Stomach (tissue), 19 donors: ENCODE measurements at places on chromosomes 5 and 9. TPM values are rescaled to one million over a fixed set of nuclear protein-coding genes. Genes with fewer than 3 reads are reported as not detected.

The OR2Y1 gene
- not detected for polyA plus RNA-seq

The MAMDC2 gene
- polyA plus RNA-seq = 7.0 TPM

The LCN9 gene
- polyA plus RNA-seq = not detected

The RMI1 gene
- 3.3 TPM for polyA plus RNA-seq

The PRSS3 gene
- polyA plus RNA-seq = 68.1 TPM

The TLX3 gene
- polyA plus RNA-seq = not detected

The OMD gene
- 0.56 TPM for polyA plus RNA-seq

The ZNF454 gene
- polyA plus RNA-seq = 0.61 TPM

The CTNND2 gene
- polyA plus RNA-seq = 3.4 TPM

The ARL14EPL gene
- not detected for polyA plus RNA-seq

The C1QTNF2 gene
- 1.7 TPM for polyA plus RNA-seq

The LCN15 gene
- polyA plus RNA-seq = not detected

The KCNV2 gene
- polyA plus RNA-seq = not detected

The PDE8B gene
- polyA plus RNA-seq = 1.4 TPM

The GABBR2 gene
- polyA plus RNA-seq = 0.06 TPM

GRCh38 chr9:121656941-121657470 lies 5.6 kb downstream of the DAB2IP start:
- DNase-seq = no peak

- DNase-seq = no peak
Measured at GRCh38 chr5:181045316-181045715, 5.2 kb downstream of the BTNL9 start.

DNA sequence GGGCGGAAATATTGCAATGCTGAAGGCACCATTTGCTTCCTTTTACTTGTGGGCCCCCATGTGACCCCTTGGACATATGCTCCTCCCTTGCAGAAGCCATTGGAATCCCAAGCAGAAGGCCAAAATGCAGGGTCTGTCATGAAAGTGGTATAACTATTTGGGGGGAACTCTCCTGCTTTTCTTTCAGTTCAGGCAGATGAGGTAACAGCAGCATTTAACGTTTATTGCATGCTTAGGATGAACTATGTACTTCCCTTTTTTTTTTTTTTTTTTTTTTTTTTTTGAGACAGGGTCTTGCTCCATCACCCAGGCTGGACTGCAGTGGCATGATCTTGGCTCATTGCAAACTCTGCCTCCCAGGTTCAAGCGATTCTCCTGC lies 7.8 kb downstream of the FOXI1 start:
- DNase-seq = no peak

- DNase-seq = no peak
Measured at GRCh38 chr9:26870292-26870691, 22.3 kb downstream of the CAAP1 start.

DNA sequence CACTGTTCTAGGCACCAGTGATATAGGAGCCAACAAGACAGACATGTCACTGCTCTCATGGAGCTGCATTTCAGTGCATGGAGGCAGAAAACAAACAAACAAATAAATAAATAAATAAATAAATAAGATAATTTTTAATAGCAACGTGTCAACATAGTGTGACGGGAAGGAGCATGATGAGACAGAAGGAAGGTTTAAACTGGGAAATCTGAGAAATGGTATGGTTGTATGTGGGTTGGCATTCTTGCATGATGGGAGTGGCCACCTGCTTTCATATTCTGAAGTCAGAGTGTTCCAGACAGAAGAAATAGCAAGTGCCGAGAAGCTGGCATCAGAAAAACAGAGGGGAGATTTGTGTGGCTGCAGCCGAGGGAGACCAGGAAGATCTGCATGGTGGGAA lies at the start of gene PCA3:
TSS of gene PCA3 (plus strand) at position 301 of the 400 bp plus-strand sequence.
- DNase-seq = no peak

- no peak for DNase-seq
Measured at GRCh38 chr5:169615561-169615960, 21.5 kb upstream of the DOCK2 start.

DNA sequence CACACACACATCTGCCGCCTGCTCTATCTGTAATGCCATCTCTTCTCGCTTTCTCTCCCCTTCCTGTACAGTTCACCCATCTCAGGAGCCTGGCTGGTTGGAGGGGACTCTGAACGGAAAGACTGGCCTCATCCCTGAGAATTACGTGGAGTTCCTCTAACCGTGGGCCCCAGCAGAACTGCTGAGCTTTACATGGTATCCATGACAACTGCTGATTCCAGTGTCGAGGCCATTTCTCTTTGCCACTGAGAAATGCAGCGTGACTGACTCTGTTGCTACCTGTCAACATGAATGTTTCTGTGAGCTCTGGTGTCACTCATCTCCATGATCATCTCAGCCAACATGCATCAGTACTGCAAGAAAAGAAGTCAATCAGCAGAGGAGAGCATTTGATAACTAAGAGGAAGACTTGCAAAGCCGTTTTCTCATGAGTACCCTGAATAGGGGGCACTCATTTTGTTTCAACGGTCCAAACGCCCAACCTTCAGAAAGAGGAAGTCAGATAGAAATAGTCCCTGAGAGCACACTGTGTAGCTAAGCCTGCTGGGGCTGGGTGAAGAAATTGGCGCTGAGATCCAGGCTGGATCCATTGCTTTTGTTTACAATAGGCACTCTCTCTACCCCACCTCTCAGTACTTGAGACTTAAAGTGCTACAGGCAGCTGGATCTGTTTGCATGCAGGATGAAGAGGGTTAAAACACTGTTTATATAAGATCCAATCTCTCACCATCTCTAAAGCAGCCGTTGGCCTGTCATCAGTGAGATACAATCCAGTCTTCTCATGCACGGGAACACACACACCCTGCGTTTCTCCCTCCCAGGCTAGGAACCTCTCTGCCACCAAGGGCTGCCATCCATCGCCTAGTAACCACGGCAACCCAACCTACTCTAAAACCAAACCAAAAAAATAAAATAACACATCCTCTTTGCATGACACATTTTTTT lies 180.9 kb downstream of the NR3C1 start:
- peak; percentile 77 for DNase-seq

- DNase-seq = no peak
Measured at GRCh38 chr5:35920890-35921289, 17.5 kb downstream of the CAPSL start.

DNA sequence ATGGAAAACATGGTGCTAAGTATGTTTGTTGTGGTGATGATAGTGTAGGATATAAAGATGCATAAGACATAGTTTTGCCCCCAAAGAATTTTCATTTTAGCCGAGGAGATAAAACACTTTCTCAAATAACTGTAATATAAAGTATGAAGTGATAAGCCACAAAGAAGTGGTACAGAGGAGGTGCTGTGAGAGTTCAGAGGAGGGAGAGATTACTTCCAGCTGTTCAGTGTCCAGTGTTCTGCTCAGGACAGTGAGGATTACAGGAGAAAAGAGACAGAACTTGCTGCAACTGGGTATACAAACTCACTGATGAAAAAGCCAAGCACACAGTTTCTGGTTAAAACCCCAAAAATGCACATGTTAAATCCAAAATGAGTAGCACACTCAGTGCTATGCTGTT lies 309.3 kb downstream of the KIAA0825 start:
- DNase-seq = no peak

DNA sequence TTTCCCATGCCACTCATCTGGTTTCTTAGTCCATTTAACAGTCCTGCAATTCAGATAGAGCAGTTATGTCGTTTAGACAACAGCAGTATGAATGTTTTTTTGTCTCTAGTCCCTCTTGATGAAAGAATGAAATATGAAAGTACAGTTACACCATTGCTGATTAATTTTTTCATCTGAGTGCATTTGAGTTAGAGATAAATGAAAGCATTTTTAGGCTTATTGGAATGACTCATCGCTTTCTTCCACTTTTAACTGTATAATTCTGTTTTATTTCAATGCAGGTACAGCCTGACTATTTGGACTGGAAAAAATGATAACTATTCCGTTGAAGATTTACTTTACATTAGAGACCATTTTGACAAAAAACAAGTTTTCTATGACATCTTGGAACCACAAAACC lies 28.7 kb downstream of the ANKRD34B start:
- no peak for DNase-seq

GRCh38 chr9:109417054-109417453 lies 81.1 kb downstream of the PTPN3 start:
- no peak for DNase-seq

GRCh38 chr5:54278036-54278830 lies 32.1 kb downstream of the ARL15 start:
- no peak for DNase-seq

GRCh38 chr5:17106521-17106920 lies 110.9 kb upstream of the BASP1 start:
- no peak for DNase-seq

DNA sequence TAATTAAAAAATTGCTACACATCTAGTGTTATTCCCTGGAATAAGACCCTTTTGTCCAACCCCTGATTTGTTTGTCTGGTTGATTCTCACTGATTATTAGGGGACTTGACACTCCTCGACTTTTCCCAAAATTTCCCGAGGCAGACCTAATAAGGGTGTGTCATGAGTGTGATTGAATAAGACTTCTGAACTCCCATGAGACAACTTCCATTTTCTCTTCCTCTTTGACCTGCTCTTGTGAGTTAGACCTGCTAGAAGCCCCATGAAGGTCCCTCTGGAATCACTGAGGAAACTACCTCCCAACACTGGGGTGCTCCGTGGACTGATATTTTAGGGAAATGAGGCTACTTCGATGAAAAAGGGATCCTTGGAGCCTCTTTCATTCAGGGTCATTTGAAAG lies 83.4 kb downstream of the MUSK start:
- DNase-seq = no peak

GRCh38 chr5:16937503-16938161 lies 1.5 kb upstream of the MYO10 start:
- no peak for DNase-seq

DNA sequence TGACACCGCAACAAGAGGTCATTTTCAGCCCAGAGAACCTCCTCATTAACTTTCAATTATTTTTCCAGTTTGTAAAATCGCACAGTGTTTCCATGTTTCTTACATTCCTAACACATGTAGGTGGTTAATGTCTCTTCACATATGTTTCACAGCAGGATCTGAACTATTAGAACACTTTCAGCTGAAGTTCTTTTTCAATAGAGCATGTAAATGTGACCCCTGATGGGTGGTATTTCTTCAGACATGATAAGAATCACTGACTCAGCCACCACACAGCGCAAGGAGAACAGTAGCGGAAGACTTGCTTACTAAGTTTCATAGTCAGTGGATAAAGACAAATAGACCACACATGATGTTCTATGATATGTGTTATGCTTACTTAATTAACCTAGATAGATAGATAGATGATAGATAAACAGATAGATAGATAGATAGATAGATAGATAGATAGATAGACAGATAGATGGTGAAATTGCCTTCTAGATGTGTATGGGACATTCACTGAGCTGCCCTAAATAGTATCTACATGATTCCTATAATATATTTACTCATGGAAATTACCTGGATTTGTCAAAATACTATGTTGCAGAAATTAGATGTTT lies 1992.1 kb upstream of the NUDT12 start:
- DNase-seq = no peak

DNA sequence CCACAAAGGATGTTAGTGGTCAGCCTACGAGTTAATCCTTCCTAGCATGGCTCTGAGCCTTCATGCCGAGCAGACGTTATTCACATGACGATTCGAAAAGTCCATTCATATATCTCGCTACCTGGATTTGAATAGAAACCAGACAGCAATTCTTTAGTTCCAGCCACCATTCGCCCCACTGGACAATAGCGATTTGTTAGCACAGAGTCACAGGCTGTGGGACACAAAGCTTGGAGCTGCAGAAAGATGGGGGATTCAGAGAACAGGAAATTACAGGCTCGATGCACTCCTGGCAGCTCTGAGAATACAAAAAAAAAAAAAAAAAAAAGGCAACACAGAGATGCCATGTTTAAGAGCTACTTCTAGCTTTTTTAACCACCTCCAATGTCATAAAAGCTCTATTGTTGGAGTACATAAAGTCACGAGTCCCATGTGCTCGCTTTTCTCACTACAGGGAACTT lies 110.7 kb downstream of the NR6A1 start:
- DNase-seq = peak; percentile 81

DNA sequence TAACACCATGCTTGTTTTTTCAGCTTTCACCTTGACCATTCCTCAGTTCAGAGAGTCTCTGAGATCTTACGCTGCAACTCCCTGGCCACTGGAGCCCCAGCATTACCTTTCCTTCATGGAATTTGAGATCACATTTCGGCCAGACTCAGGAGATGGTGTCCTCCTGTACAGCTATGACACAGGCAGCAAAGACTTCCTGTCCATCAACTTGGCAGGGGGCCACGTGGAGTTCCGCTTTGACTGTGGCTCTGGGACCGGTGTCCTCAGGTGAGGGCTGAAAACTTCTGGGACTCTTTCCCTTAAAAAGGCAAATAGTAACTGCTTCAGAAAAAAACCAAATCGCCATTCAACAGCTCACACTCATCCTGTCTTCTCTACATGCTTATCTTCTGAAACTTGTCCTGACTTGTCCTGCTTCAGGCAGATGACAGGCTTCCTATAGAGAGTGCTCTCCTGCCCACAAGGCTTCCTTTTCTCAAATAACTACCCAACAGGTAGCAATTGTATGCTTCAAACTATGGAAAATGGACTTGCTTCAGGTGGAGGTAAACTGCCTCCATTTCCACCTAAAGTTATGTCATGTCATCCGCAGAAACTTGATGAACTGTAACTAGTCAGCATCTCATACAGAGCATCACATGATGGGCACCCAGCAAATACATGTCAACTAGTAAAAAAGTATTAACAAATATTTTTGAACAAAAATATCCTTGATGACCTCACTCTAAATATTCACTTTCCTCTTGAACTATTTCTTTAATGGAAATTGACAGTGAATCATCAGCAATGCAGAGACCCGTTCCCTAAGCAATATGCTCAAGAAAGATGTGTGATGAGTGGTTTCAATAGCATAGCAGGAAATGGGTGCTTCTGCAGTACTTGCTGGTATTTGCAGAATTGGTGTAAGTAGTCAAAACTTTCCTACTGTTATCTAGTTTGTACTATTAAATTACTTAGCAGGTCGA lies 129.2 kb downstream of the LIFR start:
- DNase-seq = no peak

- DNase-seq = no peak
Measured at GRCh38 chr9:114558027-114558675, 29.4 kb upstream of the ATP6V1G1 start.

DNA sequence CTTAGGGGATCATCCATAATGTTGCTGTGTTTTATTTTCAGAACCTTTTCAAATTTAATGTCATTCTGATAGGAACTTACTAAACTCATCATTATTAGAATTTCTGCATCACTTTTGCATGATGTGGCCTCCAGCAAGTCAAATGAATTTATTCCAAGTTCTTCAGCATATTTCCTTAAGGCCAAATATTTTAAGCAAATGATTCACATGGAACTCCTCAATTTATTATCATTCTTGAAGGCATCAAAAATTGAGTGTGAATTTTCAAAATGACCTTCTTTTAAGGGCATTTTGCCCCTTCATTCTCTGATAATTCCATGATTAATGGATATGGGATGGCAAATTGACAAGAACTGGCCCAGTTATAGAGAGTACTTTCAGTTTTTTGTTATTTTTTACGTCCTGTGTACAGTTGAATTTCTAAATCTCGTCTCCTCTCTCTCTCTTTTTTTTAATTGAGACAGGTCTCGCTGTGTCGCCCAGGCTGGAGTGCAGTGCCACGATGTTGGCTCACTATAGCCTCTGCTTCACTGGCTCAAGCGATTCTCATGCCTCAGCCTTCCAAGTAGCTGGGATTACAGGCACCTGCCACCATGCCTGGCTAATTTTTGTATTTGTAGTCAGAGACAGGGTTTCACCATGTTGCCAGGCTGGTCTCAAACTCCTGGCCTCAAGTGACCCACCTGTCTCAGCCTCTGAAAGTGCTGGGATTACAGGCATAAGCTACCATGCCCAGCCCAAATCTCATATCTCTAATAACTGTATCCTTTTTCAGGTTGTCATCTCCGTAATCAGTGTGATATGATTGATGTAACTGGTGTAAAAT lies 29.1 kb downstream of the GPR21 start:
- DNase-seq = no peak
